ENCODE measurements at places on chromosomes 12 and 14.

DNA sequence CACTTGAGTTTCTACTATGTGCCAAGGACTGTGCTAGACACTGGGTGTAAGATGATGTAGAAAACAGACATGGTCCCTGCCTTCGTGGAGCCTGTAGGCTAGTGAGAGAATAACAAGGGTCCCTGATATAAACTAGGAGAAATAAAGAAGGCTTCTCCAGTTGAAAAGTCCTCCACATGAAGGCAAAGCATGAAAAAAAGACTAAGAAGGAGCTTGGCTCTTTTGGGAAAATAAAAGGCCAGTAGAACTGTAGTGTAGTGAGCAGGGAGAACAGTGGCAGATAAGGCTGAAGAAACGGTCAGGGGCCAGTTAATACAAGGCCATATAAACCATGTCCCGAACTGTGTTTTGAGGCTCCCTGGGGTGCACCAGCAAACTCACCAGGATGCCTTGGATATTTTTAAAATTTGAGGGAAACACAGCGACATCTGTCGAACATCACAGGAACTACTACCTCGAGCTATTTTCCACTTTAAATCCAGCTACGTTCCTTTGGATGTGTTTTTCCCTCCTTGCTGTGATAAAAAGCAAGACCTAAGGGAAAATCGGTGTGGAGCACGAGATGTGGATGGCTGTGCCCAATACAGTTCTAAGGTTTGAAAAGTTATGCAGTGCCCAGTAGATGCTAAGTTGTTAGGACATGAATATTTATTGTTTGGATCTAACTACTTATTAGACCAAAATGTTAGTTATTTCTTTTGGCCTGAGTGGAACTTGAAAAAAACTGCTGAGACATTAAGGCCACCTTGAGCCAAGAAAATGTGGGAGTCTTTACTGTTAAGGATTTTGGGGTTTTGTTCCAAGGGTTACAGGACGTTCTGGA is 8.5 kb upstream of the CFL2 start:
- no peak for DNase-seq

- DNase-seq, result no peak
Observed at GRCh38 chr14:64653900-64654245, 50.4 kb upstream of the PLEKHG3 start.

GRCh38 chr14:74526854-74527585 is 33.5 kb downstream of the ISCA2 start:
- DNase-seq, result no peak

- DNase-seq, result no peak
Observed at GRCh38 chr12:105485321-105485910, 154.9 kb downstream of the C12orf75 start.

GRCh38 chr14:21861153-21861552 is 187.5 kb upstream of the OR4E1 start:
- no peak for DNase-seq

DNA sequence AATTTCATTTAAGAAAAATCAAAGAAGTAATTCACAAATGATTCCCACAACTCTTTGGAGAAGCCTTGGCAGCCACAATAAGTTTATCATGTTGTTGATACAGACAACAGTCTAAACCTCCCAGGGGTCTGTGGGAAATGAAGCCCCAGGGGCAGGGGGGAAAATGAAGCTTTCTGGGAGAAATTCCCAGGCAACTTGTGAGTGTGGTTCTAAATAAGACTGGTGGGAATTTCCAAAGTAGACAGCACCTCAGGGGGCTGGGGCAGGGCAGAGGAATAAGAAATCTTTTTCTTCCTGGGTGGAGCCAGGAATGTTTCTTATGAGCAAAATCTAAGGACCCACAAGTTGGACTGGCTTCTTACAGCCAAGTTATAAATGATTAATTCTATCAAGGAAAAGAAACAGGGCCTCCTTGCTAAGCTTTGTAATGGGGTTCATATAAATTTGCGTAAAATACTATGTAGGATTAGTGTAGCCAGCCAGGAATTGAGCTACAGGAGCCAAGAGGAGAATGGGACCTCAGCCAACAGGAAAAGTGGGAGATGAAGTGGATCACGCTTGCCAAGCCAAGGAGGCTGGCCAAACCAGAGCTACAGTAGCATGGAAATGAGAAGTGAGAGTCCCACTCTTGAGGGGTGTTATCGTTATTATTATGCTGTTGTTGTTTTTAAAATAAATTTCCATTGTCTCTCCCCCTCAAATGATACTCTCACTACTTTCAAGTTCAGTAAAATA is 182.9 kb upstream of the FAR2 start:
- DNase-seq, result no peak

DNA sequence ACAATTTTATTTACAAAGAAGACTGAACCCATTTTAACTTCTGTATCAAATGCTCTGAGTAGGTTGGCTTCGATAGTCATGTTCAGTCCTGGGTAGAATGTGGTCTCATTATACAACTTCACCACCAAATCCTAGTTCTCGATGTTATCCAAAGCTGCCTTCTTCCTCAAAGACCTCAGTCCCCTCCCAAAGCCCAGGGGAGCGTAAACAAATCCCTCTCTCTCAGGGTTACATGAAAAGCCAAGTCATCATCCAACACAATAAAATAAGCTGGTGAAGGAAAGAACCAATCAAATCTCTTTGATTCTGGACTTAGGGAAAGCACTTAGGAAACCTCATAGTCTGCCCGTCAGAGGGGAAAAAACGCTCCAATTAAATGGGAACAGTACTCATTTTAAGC is 9.1 kb downstream of the PTCSC3 start:
- DNase-seq, result no peak

DNA sequence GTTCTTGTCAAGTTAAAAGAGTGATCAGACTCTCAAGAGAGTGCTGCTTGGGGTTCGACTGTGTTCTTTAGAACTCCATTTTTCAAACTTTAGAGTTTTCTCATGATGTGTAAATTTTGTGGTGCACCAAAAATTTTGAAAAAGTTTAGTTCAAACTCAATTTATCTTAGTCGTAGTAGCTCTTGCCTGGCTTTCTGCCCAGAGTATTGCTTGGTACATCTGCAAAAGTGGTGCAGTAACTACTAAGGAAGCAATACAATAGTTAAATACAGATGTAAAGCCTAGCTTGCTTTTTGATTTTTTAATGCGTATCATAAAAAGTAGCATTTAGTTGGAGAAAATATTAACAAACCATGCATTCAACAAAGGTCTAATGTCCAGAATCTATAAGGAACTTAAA is 9.5 kb upstream of the CCDC91 start:
- DNase-seq, result no peak

- DNase-seq, result no peak
Observed at GRCh38 chr14:94022532-94023411, 3.4 kb upstream of the OTUB2 start.

DNA sequence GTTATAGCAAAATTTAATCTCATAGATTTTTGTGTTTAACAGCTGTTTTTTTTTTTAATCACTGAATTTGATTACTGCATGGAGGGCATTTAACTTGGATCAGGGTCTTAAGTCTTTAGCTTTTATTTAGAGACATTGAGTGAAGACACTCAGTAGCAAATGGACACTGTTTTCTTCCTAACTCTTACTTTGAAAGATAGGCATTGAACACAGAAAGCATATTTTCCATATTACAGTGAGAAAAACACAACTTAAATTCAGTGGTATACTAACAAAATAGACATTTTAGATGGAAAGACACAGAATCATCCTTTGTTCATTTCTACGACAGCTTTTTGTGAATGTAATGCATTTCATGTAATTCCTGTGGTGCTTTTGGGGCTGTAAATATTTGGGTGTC is 571.8 kb downstream of the PRKD1 start:
- no peak for DNase-seq

- no peak for DNase-seq
Observed at GRCh38 chr14:68658029-68658509, 134.8 kb downstream of the ZFP36L1 start.

Measured in T-helper 2 cell (primary cell).